Ovary (tissue), 10 donors: ENCODE measurements at places on chromosomes 5 and 9. TPM values are rescaled to one million over a fixed set of nuclear protein-coding genes. Genes with fewer than 3 reads are reported as not detected.

PROB1 gene
- total RNA-seq = 2.0 TPM

DNA sequence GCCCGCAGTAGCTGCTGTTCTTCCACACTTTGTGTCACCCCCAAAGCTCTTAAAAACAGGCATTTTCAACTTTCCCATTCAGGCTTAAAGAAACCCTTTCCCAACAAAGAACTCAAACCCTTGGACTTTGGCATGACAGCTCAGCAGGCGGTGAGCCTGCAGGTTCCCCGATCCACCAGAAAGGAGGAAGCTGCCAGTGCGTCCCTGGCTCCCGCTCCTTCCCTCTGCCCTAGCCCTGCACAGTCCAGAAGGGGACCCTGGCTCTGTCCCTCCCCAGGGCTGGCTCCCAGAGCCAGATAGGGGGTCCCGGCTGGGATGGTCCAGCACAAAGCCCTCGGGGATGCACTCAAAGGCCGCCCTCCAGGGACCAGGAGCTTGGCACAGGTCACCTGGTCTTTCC is 9.6 kb downstream of the SLC9A3 start:
- no peak overlapping the region for H3K27ac ChIP-seq
- H3K4me3 ChIP-seq = no peak overlapping the region
- no peaks in the 10 kb centered on the region for H3K27me3 ChIP-seq
- no peaks in the 10 kb centered on the region for H3K4me1 ChIP-seq

PCDHGA6 gene
- total RNA-seq = 6.7 TPM

DNA sequence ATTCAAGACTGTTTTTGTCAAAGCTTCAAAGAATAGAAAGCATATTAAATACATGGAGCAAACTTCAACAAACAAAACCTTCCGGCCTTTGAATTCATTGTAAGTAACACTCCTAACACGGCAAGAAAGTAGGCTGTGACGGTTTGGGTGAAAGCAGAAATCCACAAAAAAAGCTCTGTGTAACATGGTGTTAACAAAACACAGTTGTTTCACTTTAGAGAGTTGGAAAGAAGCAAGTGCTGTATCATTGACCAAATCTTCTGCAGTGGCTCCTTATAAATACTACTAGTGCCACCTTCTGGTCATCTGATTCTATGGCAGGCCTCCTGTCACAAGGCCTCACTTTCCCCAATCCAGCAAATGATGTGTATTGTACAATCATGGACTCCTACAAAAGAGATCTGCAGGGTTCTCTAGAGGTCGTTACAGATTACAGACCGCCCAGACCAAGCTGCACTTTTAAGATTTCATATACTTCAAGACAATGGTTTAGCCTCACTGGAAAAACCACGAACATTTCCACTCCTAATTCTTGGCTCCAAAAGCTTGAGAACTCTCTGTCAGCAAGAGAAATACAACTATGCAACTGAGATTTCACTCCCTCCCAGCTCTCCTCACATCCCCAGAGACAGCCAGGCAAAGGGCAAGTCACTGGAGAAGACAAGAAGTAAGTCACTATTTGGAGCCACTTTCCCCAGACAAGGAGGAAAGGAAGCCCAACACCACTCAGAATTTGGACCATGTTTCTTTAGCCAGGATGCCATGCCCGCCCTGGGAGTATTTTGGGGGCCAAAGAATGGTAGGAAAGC is 196.2 kb downstream of the DTWD2 start:
- no peak overlapping the region for H3K27ac ChIP-seq
- peak; percentile 18 for DNase-seq
- H3K4me3 ChIP-seq = no peak overlapping the region
- H3K36me3 ChIP-seq = no peaks in the 10 kb centered on the region
- no peaks in the 10 kb centered on the region for H3K27me3 ChIP-seq

NMUR2 gene
- not detected for total RNA-seq

DNA sequence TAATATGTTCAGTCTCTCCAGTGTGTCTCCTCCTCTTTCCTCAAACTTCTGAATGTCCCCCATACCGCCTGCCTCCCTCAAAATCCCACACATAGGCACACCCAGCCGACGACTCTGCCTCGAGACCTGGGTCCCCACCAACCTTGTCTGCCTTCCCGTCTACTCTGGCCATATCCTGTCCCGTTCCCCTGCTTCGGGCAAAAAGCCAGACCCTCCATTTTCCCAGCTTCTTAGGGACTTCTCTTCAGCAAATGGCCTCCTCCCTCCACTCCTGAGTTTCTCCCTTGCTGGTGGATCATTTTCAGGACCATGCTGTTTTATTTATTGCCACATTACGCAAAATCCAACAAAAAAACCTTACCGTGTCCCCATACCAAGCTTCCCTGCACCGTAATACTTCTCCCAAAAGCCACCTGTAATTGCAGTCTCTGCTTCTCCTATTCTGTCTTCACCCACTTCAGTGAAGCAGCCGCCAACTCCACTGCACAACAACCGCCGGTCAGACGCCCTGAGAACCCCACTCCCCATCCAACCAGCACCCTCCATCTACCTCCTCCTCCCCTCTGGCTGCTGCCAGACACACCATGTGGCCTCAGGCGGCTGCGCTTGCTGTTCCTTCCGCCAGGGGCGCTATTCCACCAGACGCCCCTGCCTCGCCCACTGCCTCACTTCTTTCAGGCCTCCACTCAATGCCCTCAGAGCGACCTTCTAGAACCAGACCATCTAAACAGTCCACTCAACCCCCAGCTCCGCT is 117.0 kb downstream of the TRPM6 start:
- no peaks in the 10 kb centered on the region for H3K27me3 ChIP-seq
- no peaks in the 10 kb centered on the region for H3K36me3 ChIP-seq
- DNase-seq = no peak
- no peak overlapping the region for H3K27ac ChIP-seq

DNA sequence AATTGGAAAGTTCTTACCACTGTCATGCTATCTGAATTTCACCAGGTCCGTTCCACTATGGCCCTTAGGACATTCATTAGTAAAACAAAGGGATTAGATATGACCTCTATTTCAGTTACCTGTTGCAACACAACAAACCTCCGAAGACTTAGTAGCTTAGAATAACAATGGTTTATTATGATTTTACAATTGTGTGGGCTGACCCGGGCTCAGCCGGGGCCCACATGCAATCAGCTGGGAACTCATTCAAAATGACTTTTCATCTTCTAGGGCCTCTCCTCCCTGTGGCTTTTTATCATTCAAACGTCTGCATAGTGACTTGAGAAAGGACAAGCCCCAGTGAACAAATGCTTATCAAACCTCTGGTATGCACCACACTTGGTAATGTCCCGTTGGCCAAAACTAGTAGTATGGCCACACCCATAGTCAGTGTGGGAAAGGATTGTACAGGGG is 2.3 kb upstream of the FBXW11 start:
- H3K36me3 ChIP-seq = no peaks in the 10 kb centered on the region
- no peak for DNase-seq
- peaks cover 5% of the 10 kb centered on the region for H3K4me1 ChIP-seq
- no peak overlapping the region for H3K4me3 ChIP-seq

GRCh38 chr5:61120534-61120933 is 41.7 kb downstream of the SMIM15 start:
- no peaks in the 10 kb centered on the region for H3K27me3 ChIP-seq
- DNase-seq = no peak
- peaks cover 2% of the 10 kb centered on the region for H3K4me1 ChIP-seq
- H3K27ac ChIP-seq = no peak overlapping the region
- no peaks in the 10 kb centered on the region for H3K36me3 ChIP-seq

GRCh38 chr5:139079991-139080610 is 118.1 kb downstream of the SIL1 start:
- H3K27ac ChIP-seq = no peak overlapping the region
- no peak overlapping the region for H3K4me3 ChIP-seq
- no peaks in the 10 kb centered on the region for H3K36me3 ChIP-seq
- peaks cover 8% of the 10 kb centered on the region for H3K4me1 ChIP-seq
- DNase-seq = no peak

DNA sequence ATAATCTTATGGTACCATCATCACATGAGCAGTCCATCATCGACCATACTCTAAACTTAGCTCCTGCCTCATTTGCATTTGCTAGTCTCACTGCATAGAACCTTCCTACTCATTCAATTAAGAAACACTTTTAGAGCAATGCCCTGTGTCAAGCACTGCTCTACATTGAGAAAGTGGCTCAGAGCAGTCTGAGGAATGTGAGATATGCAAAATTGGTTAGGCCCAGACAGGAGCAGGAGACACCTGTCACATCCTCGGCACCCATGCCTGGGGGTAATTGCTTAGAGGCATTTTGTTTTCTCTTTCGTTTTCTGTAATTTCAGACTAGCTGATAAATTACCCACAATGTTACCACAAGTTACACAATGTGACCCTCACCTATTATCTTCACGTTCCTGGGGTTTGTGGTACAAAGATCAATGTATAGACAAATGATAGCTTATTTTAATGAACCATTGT is 4.9 kb upstream of the RARS1 start:
- no peak for DNase-seq
- peaks cover 3% of the 10 kb centered on the region for H3K4me1 ChIP-seq
- no peaks in the 10 kb centered on the region for H3K27me3 ChIP-seq

- H3K27ac ChIP-seq = no peak overlapping the region
- no peak for DNase-seq
- H3K36me3 ChIP-seq = no peaks in the 10 kb centered on the region
- peaks cover 1% of the 10 kb centered on the region for H3K4me1 ChIP-seq
Observed at GRCh38 chr5:38494763-38495162, 61.7 kb downstream of the LIFR start.

DNA sequence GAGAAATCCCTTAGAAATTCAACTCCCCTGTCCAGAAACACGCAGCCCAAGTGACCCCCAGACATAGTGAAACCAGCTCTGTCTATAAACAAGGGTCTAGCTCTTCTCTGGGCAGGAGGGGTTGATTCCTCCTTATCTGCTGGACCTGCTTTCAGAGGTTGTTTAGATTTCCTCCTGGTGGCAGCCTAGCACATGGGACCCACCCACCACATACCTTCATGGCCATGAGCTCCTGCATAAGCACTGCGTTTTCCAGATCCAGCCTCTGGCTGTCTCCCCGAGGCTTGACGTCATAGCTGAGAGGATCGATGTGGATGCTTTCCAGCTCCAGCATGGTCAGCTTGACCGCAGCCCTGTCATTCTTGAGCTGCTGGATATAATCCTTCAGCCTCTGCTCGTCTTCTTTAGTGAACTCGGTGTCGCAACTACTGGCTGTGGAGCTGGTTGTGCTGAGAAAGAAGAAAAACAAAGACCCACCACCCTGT is 77.0 kb downstream of the DCP2 start:
- DNase-seq = peak; percentile 56
- H3K27me3 ChIP-seq = no peaks in the 10 kb centered on the region
- H3K4me1 ChIP-seq = peaks cover 6% of the 10 kb centered on the region
- no peaks in the 10 kb centered on the region for H3K36me3 ChIP-seq
- peak overlapping the region; percentile 20 for H3K27ac ChIP-seq
- H3K4me3 ChIP-seq = no peak overlapping the region
